ENCODE measurements at places on chromosomes 13 and 19.

- no peak for DNase-seq
Measured at GRCh38 chr13:98175043-98175442, 2.0 kb downstream of the RNF113B start.

DNA sequence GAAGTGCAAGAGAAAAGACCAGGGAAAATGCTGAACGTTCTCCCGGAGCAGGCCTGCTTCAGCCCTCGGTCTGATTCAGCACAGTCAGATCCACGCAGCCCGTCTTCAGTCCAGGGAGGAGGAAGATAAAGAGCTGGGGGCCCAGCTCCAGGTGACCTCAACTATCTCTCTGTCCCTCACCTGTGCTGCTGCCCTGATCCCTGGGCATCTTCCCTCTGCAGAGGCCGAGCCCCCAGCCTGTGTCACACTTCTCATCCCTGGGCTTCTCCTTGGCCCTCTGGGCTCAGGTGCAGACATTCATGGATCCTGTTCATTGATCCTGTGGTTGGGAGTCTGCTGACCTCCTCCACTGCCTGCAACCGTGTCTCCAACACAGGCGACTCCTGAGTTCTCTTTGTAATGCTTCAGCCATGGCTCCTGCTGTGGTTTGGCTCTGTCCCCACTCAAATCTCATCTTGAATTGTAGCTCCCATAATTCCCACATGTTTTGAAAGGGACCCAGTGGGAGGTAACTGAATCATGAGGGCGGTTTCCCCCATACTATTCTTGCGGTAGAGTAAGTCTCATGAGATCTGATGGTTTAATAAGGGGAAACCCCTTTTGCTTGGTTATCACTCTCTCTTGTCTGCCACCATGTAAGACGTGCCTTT, 27.9 kb downstream of the COL4A2 start:
- no peak for DNase-seq

DNA sequence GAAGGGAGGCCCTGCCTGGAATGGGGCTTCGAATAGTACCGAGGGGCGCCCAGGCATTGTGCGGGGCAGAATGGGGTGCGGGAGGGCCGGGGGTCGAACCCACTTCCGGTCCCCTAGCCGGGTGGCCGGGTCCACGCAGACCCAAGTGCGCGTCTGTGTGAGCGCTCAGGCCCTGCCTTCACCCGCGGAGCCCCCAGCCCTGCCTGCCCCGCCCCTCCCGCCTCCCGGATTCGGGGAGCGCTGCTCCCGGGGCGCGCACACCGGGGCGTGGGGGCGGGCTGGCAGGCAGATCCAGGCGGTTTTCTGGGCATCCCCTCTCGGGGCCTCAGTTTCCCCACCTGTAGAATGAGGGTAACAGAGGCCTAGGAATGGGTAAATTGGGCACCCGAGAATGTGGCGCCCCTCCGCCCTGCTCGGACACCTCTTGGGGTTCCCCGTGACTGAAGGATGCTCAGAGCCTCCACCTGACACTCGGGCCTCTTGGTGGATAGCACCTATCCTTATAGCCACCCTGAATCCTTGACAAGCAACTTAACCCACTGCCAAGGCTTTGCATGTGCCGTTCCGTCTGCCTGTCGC, 682 bp downstream of the PIK3R2 start:
- DNase-seq = no peak

DNA sequence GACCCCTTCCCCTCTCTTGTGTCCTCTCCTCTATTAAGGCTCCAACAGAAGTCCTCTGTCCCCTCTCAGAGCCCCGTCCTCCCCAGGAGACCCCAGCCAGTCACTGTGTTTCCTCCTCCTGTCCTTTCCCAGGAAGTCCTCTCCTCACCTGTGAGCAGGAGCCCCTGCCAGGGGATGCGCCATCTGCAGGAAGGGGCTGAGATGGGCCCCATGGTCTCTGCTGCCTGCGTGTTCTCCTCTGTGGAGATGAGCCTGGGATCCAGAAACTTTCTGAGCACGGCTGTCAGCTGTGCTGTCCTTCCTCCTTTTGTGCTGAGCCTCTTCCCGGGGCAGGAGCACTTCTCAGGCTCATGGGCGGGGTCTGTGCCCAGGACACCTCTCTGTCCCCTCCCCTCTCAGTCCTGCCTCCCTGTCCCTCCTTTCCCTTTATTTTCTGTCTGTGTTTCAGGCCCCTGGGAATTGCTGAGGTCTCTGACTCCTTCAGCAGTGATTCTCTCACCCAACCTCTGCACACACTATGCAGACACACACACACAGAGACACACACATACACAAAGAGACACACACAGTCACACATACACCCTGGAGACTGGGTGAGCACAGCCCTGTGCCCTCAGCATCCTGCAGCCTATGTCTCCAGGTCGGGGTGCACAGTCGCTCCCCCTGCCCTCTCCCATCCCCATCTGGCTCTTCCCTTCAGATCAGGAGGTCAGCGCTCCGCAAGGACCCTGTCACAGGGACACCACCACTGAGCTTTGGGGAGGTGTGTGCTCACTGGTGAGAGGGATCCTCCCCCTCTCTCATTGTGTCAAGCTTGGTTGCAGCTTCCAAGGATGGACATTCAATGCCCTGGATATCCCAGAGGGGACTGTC, at the start of gene CEACAM8:
CEACAM8 (minus strand) TSS at position 308 of the 873 bp plus-strand sequence; CDS start at position 212, 96 bp downstream.
- DNase-seq = no peak

DNA sequence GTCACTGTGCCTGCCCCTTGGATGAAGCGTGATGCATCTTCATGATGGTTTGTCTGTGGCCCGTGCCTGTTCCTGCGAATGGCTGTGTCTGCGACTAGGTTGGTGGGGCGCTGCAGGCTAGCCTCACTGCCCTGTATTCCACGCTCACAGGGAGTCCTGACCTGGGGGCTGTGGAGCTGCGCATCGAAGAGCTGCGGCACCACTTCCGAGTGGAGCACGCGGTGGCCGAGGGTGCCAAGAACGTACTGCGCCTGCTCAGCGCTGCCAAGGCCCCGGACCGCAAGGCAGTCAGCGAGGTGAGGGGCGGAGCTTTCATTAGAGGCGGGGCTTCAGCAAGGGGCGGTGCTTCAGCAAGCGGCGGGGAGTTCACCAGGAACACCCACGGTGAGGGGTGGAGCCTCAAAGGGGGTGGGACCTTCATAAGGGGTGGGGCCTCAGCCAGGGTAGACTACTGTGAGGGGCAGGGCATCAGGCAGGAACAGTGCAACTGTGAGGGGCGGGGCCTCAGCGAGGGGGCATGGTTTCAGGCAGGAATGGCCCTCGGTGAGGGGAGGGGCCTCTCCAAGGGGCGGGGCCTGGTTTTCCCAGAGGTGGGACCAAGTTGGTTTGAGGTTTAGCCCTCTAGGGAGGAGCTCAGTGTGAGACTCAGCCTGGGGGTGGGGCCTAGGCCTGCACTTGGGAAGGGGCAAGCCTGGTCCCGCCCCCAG, 17.2 kb downstream of the PKN1 start:
- DNase-seq = no peak

GRCh38 chr13:73168953-73169401, 110.2 kb downstream of the KLF5 start:
- DNase-seq = no peak

GRCh38 chr19:33394006-33394722, 20.7 kb downstream of the CEBPG start:
- no peak for DNase-seq

DNA sequence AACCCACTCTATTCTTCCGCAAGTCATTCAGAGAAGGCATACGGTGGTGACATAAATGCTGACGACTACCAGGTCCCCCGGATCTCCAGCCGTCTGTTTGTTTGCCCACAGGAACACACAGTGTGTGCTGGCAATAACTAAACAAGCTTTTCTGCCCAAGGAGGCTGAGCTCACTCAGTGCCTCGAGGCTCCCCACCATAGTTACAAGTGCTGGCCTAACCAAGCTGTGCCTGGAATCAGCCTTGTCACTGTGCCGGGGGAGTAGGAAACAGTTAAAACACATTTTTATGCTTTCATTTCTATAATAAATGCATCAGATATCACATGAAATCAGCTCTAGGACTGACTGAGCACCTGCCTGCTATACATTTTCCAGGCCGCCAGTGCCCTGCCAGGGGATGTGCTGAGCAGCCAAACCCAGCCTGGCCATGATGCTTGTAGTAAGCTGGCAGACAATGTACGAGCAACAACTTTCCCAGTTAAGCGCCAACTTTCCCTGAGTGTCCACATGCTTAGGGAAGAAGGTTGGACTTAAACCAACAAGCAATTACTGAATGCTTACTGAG, 28.1 kb downstream of the BRD4 start:
- no peak for DNase-seq

Measured in activated CD8-positive, alpha-beta memory T cell treated with anti-CD3 and anti-CD28 coated beads for 48 hours (primary cell).